ENCODE measurements at places on chromosomes 1 and 21. TPM values are rescaled to one million over a fixed set of nuclear protein-coding genes. Genes with fewer than 3 reads are reported as not detected.

Gene GLIS1
- 0.42 TPM for total RNA-seq

Gene SPRR3
- 10.0 TPM for total RNA-seq

Gene DHRS3
- 83.2 TPM for total RNA-seq

Gene SNIP1
- 11.6 TPM for total RNA-seq

Gene VAV3
- total RNA-seq, result 24.2 TPM

Gene RNF207
- 12.8 TPM for total RNA-seq

Gene PRKAA2
- 19.5 TPM for total RNA-seq

Gene FCRL4
- total RNA-seq, result not detected

Gene TPTE
- total RNA-seq, result not detected

Gene FAM72D
- total RNA-seq, result 0.85 TPM

Gene ZBTB7B
- 14.7 TPM for total RNA-seq

DNA sequence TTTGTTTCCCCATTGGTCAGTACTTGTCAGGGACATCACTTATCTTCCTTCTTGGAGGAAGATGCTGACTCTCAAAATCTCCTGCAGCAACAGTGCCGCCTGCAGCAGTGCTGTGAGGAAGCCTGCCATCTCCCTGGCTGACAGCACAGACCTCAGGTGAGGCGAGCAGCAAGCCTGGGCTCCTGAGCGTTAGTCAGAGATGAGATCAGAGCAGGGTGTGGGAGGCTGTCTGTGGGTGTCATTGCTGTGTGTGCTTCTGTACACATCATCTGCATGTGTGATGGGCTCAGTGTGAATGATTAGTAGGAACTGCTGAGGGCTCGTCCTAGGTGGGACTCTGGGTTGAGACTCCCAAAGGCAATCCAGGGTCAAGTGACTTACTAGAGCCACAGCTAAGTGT lies 6.1 kb downstream of the STRIP1 start:
- DNase-seq, result no peak

DNA sequence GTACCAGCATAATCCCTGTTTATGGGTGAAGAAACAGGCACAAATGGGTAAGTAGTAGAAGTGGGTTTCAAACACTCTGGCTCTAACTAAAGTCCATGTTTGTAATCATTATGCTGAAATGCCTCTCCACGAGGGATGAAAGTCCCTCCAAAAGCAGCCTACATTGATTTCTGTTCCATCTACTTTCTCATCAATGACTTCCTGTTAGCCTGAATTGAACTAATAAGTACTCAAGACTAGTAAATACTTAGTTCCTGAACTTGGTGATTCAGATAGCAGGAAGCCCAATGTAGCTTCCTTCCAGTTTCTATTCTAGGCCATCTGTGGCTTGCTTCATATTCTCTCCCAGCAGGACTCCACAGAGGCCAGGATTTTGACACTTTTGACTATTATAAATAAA lies 11.3 kb upstream of the BACH1 start:
- DNase-seq, result no peak

GRCh38 chr1:165772739-165773138 lies 4.1 kb upstream of the TMCO1 start:
- DNase-seq, result no peak

GRCh38 chr1:247531937-247532336 lies 4.3 kb downstream of the OR2C3 start:
- DNase-seq, result no peak

DNA sequence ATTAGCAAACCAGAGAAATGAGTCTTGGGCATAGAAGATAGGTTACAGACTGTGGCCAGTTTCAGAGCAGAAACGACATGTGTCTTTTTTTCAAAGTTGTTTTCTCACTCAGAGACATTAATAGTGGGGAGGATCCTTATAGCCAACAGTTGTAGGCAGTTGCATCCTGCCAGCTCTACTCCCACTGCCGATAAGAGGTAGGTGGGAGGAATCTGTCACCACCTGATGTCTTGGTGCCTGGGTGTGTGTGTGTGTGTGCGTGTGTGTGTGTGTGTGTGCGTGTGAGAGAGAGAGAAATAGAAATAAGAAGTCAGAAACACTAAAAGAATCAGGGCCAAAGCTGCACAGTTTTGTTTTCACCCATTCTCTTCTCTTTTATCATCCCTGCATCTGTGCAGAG lies 219.5 kb downstream of the ZP4 start:
- DNase-seq, result no peak

- DNase-seq, result no peak
These were observed 118.1 kb downstream of the DTL start for GRCh38 chr1:212153635-212154034.

GRCh38 chr1:38923607-38924006 lies 18.0 kb downstream of the RHBDL2 start:
- no peak for DNase-seq

DNA sequence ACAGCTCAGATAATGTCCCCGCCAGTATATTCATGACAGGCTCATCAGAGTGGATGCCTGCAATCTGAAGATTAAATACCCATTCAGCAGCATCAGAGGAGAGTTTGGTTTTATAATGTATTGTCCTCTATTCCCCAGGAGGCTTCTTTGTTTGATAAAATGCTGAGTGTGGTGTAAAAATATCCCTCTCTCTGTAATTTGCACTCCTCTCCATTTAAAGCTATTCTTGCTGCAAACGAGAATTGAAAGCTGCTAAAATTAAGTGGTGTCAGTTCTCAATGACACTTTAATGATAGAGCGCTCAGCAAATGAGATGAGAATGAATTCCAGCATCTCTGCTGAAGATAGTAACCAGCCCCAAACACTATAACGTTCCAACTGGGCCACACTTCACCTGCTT lies 205.7 kb upstream of the RRP15 start:
- DNase-seq, result no peak

DNA sequence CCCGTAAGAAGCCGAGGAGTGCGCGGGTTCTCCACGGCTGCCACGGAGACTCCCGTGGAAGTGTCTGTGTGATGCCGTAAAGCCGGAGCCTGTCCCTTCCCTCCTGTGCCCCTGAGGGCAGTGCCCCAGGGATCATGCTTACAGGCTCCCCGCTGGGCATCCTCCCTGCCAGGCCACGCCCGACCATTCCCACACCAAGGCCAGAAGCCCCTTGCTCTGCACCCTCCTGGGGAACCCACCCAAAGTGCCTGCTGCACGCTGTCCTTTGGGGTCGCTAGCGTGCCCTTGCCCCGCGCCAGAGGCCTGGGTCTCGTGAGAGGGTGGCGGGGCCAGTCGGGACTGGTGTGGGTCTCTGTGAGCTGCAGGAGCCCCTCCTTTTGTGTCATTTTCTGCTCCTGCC lies 228.5 kb upstream of the C1orf174 start:
- DNase-seq, result no peak

DNA sequence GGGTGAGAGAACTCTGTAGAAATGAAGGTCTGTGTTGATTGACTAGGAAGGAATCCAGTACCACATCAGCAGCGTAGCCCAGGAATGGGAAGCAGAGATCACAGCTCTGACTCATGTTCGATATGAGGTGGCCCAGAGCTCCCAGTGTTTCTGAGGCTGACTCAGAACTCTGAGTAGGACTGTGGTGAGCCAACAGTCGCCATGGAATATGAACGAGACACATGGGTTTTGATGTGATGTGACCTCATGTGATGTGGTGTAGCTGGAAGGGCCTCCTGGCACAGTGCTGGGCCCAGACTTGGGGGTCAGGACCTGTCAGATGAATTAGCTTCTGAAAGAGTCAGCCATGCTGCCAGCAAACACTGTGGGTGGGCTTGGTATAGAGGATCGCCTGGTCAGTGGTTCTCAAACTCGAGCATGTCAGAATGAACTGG lies 237.0 kb downstream of the MRPL39 start:
- DNase-seq, result no peak

- DNase-seq, result no peak
These were observed 32.3 kb downstream of the CCN1 start for GRCh38 chr1:85612704-85613361.

DNA sequence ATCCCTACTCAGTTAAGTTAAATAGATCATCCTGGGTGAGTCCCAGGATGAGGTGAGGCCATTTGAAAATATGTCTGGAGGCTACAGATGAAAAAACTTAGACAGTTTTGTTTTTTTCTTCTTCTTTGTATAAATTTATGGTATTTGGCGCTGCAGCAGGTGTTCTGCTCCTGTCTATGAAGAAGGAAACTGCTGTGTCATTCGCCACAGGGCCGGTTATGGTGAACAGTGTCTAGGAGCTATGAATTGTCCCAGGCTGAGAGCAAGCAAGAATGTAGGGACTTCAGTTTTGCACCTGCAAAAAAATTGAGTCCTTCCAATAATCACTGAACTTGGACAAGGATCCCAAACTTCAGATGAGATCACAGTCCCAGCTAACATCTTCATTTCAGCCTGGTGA lies 674.3 kb upstream of the RGS18 start:
- DNase-seq, result no peak

GRCh38 chr1:183461350-183461749 lies 10.9 kb upstream of the SMG7 start:
- DNase-seq, result peak; percentile 8

DNA sequence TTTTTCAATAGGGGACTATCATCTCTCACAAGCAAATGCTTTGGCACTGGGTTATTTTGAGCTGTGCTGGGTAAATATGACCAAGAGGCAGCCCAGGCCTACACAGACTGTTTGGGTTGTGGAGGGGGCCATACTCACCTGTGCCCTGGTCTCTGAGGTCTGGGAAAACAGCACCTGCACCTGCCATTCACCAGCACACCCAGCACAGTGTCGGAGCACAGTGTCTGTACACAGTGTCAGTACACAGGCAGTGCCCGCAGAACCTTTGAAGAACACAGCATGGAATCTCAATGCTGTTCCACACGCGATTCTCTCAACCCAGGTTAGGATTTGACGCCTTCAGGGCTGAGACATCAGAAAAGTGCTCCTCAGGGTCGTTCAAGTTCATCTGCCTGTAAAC lies 35.0 kb upstream of the FAM89A start:
- no peak for DNase-seq

- no peak for DNase-seq
These were observed 3.3 kb downstream of the DPH5 start for GRCh38 chr1:101022294-101022693.

- DNase-seq, result no peak
These were observed at the start of gene EDARADD for GRCh38 chr1:236393681-236394481. TSS of gene EDARADD (plus strand) at chr1:236394286. CDS start at chr1:236394445, 159 bp downstream.

- DNase-seq, result no peak
These were observed 654.9 kb upstream of the PKN2 start for GRCh38 chr1:88029142-88029541.

GRCh38 chr1:172398970-172399755 lies 21.3 kb upstream of the C1orf105 start:
- DNase-seq, result peak; percentile 82

GRCh38 chr1:229102741-229103391 lies 168.0 kb upstream of the RAB4A start:
- DNase-seq, result no peak
